HS-5 (cell line): ENCODE measurements at places on chromosomes 12 and 14.

- DNase-seq: peak; percentile 45
These were observed 756 bp downstream of the TULP3 start for GRCh38 chr12:2891240-2892053.

- DNase-seq: peak; percentile 62
These were observed 34.7 kb downstream of the KICS2 start for GRCh38 chr12:64187370-64187769.

GRCh38 chr12:4420138-4420670, 25.4 kb downstream of the FGF6 start:
- no peak for DNase-seq

GRCh38 chr12:30269496-30269895, 426.2 kb downstream of the IPO8 start:
- no peak for DNase-seq

DNA sequence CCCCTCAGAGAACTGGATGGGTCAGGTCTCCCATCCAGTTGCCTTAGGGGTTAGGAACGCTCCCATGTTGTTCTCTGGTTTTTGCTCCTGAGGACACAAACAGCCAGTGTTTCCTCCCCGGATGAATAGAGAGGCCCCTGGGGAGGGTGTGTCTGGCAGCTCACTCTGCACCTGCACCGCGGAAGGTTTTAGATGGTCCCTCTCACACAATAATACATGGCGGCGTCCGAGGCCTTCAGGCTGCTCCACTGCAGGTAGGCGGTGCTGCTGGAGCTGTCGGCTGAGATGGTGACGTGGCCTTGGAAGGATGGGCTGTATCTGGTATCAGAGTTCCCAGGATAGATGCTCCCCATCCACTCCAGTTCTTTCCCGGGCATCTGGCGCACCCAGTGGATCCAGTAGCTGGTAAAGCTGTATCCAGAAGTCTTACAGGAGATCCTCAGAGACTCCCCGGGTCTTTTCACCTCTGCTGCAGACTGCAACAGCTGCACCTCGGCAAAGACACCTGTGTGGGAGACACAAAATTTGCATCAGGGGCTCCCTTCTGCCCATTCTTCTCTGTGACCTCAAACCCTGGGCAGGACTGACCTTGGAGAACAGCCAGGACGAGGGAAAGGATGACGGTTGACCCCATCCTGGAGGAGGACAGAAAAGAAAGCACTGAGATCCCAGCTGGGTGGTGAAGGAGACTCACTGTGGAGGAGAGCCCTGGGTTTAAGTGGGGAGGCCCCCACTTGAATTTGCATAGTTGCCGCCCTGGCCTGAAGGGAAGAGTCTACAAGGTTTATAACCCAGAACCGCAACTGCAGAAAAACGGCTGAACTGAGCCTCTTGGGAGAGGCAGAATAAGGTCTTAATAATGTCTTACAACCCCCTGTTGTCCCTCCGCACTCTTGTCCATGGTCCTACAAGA, 1324.8 kb downstream of the TMEM121 start:
- DNase-seq: no peak

DNA sequence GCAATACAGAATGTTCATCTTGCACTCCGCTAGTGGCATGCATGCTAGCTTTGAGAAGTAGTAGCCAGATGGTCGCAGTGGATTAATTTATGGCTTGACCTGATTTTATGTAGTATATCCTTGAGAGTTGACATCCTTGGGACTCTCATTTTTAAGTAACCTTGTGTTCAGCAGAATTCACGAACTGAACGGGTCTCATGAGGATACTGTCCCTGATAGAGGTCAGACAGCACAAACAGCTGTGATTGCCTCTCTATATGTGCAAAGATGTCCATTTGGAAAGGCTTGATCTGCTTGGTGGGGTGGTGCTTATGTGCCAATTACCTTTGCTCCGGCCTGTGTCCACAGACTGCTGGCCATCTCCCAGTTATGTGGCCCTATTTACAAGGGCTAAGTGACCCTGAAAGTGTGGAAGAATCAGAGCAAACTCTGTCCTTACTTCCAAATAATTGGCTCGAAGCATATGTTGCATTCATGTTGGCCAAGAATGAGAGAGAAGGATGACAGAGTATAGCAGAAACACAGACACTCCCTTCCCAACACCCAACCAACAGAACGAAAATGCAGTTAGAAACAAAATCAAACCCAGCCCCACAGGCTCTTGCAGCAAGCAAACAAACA, 167.1 kb downstream of the CRADD start:
- DNase-seq: no peak

- no peak for DNase-seq
These were observed 11.4 kb downstream of the GLT1D1 start for GRCh38 chr12:128864516-128865186.

- DNase-seq: no peak
These were observed 9.8 kb upstream of the UBE2N start for GRCh38 chr12:93451423-93452158.

- no peak for DNase-seq
These were observed 75.5 kb downstream of the POLR3B start for GRCh38 chr12:106433055-106433454.

DNA sequence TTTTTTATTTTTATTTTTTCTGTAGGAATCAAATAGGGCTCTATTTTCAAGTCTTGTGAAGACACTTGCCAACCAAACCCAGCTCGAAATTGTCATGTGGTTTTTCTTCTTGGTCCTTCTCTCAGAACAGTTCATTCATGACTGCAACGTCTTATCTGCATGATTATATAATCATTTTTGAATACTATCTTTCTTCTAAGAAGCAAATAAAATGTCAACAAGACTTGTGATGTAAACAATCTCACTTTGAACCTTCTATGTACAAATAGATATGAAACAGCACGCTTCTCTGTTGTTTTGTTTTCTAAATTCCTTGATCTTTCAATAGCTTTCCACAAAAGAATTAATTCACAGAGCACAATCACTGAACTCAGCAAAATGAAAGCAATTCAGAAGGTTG, 320.7 kb downstream of the SOX5 start:
- DNase-seq: no peak

DNA sequence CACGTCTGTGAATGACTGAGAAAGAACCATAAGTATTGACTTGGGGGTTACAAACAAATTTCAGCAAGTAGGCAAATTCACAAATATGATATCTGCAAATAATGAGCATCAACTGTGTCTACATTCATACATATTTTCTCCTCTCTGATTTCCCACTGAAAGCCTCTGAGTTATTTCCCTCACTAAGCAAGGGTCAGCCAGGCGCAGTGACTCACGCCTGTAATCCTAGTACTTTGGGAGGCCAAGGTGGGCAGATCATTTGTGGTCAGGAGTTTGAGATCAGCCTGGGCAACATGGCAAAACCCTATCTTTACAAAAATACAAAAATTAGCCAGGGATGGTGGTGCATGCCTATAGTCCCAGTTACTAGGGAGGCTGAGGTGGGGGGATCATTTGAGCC, 80.8 kb downstream of the SLC25A21 start:
- DNase-seq: no peak

DNA sequence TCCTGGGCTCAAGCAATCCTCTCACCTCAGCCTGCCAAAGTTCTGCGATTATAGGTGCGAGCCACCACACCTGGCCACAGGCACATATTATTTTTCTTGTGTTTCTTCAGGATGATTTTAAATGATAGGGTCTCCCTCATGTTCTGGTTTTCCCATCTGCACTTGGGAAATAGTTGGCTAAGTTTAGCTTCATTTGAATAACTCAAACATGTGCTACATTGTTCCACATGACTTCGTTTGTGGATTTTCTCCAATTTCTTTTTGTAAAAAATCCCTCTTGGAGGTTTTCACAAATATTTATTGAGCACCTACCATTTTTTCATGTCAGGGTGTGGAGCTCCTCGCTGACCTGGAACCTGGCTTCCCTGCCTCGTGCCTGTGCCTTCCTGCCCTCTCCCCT, 55.2 kb upstream of the GNPNAT1 start:
- no peak for DNase-seq

GRCh38 chr12:15265875-15266274, 44.7 kb upstream of the RERG start:
- no peak for DNase-seq

DNA sequence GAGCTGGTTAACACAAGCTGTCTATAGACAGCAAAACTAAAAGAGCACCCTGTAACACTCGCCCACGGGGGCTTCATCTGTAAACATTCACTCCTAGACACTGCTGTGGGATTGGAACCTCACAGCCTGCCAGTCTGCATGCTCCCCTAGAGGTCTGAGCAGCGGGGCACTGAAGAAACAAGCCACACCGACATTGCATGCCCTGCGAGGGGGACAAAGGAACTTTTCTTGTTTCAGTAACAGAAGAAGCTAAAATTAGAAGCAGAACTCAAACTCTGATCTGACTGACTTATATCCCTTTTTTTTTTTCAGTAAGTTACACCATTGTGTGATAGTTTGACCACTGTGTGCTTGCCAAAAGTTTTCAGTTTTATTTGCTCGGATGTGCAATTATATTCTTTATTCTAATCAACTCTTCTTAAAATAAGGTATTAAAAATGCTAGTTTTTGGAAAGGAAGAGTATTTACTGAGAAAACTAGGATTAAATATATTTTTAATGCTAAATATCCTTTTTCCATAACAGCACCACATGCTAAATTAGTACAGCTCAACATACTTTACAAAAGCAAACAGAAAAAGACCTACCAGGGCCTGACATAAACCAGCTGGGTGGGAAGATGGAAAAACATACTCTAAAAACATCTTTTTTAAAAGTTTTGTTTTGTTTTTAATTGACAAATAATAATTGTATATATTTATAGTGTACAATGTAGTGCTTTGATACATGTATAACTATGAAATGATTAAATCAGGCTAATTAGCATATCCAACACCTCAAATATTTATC, 100.2 kb downstream of the EPS8 start:
- no peak for DNase-seq

GRCh38 chr12:56116267-56117081, at the start of gene RPL41:
Gene RPL41, plus strand, starts transcription at chr12:56116633.
- peak; percentile 95 for DNase-seq

DNA sequence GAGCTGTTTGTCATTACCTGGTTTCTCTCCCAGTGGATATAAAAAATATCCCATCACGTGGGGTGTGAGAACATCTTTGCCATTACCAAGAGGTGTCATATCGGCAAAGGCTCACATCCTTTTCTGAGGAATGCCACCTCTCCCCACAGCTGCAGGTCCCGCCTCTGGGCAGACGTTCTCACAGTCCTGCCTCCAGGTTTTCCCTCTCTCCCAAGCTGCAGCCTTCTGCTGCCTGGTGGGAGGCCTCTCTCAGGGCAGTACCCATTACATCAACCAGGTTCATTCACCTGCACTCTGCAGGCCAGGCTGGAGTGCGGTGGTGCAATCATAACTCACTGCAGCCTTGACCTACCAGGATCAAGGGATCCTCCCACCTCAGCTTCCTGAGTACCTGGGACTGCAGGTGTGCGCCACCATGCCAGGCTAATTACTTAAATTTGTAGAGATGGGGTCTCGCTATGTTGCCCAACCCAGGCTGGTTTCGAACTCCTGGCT, 15.0 kb upstream of the TMEM119 start:
- no peak for DNase-seq

DNA sequence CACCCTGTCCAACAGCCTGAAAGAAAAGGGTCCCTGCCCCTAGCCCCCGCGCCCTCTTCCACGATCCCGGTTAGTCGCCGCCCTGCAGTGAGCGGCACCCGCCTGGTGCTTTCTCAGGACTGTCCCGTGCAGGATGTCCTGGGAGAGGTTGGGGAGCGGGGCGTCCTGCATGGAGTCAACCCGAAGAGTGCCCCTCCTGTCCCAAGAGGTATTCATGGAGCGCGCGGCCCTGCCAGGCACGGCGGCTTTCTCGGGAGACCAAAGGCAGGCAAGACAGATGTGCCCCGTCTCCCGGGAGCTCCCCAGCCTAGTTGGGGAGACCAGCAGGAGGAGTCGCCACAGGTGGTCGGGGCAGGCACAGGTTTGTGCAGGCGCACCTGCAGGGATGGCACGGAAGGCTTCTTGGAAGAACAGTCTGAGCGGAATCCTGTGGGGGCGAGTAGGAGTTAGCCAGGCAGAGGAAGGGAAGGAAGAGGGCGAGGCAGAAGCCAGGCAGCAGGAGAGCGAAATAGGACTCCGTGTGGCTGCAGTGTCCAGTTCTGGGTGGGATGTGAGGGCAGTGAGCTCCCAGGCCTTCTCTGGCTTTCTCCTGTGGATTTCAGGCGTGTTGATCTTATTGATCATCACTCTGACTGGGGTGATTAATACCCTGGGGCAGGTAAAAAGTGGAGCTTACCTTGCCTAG, 723 bp downstream of the SIVA1 start:
- no peak for DNase-seq

- DNase-seq: no peak
These were observed 28.8 kb downstream of the HOXC4 start for GRCh38 chr12:54082397-54082892.

- DNase-seq: no peak
These were observed 19.3 kb downstream of the ZNF664 start for GRCh38 chr12:123992118-123992825.

DNA sequence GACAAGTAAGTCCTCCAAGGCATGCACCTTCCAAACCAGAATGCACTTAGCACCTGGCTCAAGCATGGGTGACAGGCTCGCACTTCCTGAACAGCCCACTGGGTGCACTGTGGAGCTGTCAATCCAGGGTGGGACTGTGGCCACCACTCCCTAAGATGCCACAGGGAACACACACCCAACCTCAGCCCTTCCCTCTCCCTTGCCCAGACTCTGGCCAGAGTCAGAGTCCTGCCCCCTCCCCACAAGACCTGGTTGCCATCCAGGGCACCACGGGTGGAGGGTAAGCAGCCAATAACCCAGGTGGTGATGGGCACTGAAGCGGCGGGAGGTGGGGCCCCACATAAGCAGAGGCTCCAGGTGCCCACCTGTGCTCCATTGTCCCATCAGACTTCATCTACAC, 160.6 kb downstream of the MYRFL start:
- DNase-seq: no peak

DNA sequence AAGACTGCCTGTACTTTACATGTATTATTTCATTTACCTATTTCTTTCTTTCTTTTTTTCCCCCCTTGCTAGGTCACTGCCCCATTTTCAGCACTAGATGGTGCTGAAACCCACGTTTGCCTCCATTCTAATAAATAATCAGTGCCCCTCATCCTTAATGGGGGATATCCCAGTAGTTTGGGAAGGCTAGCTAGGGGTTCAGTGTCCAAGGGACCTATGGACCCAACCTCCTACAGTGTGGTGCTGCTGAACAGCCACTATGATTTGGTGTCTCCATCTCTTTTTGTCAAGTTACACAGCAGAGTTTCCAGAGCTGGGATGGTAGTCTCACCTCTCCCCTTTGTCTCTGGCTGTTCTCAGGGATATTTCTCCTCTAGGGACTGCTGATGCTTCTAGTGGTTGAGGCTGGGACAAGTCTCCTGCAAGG, 6.5 kb upstream of the HCFC2 start:
- DNase-seq: no peak
